ENCODE measurements at places on chromosomes 3 and 15.

GRCh38 chr15:70480196-70480856, 283.0 kb downstream of the UACA start:
- DNase-seq, result no peak

GRCh38 chr3:127418560-127419147, 130.8 kb upstream of the PRR20G start:
- no peak for DNase-seq

DNA sequence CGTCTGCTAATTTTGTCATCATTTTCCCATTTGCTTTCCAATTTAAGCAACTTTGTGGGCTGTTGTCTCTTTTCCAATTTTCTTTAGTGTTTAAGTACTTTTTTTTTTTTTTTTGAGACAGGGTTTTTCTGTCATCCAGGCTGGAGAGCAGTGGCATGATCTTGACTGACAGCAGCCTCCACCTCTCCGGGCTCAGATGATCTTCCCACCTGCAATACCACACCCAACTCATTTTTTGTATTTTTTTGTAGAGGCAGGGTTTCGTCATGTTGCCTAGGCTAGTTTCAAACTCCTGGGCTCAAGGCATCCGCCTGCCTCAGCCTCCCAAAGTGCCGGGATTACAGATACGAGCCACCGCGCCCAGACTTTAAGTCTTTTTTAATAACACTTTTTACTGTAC, 26.2 kb upstream of the EIF4A2 start:
- DNase-seq, result no peak

- no peak for DNase-seq
Measured at GRCh38 chr3:124088801-124089200, 96.9 kb upstream of the ROPN1 start.

DNA sequence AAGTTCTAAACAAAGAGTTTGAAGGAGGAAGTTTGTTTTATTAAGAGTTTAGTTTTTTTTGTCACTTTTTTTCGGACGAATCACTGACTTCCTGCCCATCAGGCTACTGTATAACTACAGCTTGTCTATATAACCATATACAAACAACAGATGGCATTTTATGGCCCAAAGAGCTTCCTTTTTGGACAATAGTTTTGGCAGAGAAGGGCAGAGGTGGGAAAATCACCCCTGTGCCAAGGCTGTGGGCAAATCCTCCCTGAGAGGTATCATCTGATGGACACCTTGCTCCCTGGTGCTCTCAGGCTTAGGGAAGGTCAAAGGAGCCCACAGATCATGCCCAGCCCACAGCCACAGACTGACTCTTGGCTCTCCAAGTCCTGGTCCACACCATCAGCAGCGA, 113.4 kb downstream of the OXNAD1 start:
- DNase-seq, result no peak

- DNase-seq, result no peak
Measured at GRCh38 chr3:13027154-13027553, 46.1 kb downstream of the IQSEC1 start.

DNA sequence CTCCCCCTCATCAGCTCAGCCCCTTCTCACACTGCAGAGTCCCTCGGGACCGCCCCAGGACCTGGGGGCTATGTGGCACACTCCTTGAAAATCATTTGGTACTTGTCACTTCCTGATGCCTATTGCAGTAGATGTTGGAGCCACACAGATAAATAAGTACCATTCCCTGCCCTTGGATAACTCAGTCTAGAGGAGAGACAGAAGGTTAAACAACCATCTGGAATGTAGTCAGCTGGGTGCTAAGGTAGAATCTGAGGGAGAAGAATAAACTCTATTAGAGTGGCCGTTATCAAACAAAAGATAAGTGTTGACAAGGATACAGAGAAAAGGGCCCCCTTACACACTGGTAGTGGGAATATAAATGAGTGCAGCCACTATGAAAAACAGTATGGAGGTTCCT, 112.3 kb upstream of the NR2E3 start:
- no peak for DNase-seq

DNA sequence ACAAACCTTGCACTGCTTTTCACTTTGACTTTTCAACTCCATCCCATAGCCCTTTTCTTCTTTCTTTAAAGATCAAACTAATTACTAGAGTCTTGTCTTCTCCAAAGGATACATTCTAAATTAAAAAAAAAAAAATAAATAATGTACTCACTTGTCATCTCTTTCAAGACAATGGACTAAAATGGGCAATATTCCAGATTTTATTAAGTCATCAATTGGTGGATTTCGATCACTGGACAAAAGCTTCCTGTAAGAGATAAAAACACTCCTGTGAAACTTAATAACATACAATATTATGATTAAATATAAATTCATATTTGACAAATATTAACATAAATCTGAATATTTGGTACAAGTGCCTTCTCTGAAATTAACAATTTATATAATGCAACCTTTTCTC, 34.1 kb downstream of the KPNA4 start:
- no peak for DNase-seq

- no peak for DNase-seq
Measured at GRCh38 chr3:133412183-133413132, 12.6 kb downstream of the BFSP2 start.

GRCh38 chr3:32577581-32578556, 7.2 kb upstream of the DYNC1LI1 start:
- no peak for DNase-seq

DNA sequence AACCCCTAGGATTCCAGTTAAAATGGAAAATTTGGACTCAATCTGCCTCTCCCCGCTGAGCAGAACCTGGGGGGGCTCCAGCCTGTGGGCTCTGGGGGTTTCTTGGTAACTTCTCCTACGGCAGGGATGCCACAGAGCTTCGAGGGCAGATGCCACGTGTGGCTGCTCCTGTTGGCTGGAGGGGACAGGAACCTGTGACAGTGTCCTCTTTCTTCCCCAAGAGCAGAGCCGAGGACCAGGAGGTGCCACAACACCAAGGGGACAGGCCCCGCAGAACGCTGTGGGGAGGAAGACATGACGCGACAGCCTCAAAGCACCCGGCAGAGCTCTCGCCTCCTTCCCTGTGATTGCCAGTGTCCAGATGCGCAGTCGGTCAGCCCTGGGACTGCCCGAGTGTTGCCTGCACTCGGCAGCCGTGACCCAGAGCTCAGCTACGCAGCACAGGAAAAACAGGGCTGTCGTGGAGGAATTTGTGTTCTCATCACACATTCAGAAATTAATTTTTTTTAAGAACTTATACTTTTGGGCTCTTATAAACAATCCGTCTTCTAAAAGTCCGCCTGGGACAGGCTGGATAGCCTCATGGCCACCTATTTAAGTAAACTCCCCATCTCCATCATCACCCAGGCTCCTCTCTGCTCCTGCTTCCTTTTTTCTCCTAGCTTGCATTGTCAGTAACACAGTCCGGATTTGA, 131.9 kb upstream of the MEF2A start:
- no peak for DNase-seq

DNA sequence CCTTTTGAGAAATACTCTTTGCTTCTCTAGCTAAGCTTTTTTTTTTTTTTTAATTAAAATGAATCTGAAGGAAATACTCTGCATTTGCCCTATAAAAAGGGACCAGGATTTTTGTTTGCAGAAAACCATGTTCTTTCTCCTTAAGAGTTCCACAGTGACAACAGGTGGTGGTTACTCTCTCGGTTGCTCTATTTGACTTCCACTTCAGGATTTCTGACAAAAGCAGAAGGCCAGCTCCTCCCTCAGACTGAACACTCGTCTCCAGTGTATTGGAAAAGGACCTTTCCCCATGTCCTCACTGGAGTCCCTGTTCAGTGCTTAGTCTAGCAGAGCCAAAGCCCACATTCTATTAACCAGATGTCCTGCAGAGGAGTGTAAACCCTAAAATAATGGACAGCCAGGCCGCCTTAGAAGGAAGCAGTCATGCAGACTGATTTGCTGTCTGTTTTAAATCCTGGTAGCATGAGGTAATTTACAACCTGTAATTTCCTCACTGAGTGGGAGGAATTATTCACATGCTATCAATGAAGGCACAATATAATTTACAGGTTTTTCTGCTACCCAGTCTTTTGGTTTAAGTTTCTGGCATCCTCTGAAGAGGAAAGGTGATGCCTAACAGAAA, 599.3 kb downstream of the PYDC2 start:
- DNase-seq, result no peak

DNA sequence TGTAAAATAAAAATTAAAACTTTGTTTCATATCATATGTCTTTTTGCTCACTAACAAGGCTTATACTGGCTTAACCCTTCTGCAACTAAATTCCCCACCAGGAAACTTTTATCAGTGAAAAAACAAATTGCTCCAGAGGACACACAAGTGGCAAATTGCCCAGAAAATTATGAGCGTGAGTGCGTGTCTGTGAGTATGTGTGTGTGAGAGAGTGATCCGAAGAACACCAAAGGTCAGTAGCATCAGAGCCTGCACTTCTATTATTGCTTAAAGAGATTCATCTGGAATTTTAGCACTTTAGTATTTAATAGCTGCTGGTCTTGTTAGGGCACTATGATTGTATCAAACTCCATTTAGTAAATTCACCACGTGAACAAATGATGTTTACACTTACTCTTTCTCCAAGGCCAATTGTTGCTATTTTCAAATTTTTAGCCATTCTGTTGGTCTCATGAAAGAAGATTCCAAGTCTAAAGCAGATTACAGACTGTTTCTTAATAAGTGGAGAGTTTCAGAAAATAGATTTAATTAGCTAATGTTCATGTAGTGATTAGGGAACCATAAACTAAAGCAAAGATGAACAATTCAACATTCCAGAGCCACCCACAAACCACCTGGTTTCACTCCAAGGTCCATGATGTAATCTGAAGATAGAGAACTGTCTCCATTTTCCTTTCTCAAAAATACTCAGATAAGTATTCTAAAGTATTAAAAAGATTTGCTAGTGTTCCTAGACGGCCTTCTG, 91.1 kb upstream of the IL12A start:
- no peak for DNase-seq

DNA sequence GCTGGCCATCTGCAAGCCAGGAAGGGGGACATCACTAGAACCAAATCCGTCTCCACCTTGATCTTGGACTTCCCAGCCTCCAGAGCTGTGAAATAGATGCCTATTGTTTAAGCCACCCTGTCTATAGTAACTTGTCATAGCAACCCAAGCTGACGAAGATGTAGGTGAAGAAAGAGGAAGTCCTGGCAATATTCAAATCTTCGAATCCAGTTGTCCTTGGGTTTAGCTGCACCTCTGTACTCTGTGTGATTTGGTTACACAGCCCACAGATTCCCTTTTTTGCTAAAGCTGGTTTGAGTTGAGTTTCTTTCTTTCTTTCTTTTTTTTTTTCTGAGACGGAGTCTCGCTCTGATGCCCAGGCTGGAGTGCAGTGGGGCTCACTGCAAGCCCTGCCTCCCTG, 68.0 kb upstream of the XCR1 start:
- no peak for DNase-seq

GRCh38 chr15:33043636-33044035, 150.9 kb downstream of the FMN1 start:
- DNase-seq, result no peak

DNA sequence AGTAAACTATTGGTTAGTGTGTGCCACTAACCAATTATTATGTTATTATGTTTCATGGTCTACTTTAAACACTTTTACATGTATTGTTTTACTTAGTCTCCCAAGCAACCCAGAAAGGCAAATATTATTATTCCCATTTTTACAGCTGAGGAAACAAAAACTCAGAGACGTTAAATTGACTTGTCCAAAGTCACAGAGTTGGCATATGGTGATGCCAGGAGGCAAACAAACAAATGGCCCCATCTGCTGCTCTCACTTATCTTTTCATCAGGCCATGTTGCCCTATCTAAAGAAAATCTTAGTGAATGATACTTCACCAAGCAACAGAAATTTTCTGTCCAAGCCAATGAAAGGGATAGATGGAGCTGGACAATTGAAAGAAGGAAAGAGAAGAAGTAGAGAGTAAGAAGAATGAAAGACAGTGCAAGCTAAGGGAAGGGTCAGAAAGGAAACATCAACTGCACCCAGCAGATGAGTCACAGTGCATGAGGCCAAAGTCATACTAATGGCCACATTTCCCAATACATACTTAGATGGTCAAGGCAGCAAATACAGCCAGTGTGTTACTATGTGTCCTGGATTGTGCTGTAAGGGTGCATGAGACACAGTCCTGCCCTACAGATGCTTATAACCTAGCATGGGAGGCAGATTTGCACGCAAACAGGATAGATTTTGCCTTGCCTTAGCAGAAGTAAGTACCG, 266.9 kb downstream of the KCNMB2 start:
- DNase-seq, result no peak

DNA sequence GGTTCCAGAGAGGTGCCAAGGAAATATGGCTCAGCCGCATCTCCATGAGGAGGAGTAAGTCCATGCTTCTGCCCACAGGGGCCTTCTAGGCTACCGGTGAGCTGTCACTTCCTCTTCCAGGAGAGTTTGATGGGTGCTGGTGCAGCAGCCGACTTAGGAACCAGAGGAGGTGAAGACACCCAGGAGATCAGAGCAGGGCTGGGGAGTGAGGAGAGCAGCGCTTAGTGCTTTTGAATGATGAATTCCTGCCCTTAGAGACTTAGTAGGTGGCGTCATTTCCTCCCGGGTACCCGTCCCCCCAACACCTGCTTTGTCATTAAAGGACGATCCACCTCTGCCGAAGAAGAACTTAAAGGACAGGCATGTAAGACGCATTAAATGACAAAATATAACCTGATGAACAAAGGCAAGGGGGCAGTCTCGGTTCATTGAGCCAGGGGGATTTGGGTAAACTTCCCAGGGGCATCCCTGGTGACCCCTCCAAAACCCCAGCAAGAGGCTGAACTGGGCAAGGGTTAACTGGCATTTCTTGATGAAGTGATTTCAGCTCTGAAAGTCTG, 67.6 kb downstream of the HES1 start:
- no peak for DNase-seq

- DNase-seq, result no peak
Measured at GRCh38 chr15:91472316-91472756, 372.3 kb downstream of the SV2B start.

All from iPS DF 6.9 (cell line).